Midbrain (tissue), 1 donor: ENCODE measurements at places on chromosomes 5 and 9.

DNA sequence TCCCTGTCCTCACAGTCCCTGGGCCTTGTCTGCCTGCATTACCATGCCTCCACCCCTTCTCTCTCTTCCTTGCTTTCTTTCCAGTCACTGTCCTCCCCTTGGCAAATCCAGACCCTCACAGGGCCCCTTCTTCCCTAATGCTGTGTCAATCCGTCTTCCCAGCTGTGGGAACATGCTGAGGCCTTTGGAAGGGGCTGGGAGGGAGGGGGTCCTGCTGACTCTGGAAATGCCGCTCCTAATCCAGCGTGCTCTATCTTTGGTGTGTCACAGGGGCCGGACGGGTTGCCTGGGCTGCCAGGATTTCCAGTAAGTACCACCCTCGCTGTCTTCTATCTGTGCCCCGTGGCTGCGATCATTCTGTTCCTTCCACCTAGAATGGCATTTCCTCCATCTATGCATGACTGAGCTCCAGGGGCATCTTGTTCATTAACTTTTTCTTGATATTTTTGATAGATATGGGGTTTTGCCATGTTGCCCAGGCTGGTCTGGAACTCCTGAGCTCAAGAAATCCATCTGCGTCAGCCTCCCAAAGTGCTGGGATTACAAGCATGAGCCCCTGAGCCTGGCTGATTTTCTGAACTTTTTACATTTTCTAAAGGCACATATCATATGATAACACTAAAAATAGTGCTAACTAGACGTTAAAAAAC, 64.5 kb upstream of the TGFBR1 start:
- DNase-seq: no peak

GRCh38 chr5:131389096-131389868, 125.4 kb downstream of the CDC42SE2 start:
- DNase-seq: no peak

DNA sequence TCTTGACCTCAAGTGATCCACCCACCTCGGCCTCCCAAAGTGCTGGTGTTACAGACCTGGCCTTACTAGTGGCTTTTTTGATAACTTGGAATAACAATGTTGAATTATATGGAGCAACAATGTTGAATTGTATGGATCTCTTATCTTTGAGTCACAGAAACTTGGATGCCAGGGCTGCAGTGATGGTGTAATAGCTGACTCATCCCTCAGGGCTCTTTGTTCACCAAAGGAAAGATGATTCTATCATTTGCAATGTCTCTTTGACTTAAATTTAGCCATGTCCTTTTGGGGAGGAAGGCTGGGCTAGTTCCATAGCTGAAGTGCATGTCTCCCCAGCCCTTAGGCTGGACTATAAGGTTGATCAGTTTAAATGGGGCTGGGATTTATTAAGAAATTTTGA, 172.3 kb downstream of the PDZD2 start:
- no peak for DNase-seq

DNA sequence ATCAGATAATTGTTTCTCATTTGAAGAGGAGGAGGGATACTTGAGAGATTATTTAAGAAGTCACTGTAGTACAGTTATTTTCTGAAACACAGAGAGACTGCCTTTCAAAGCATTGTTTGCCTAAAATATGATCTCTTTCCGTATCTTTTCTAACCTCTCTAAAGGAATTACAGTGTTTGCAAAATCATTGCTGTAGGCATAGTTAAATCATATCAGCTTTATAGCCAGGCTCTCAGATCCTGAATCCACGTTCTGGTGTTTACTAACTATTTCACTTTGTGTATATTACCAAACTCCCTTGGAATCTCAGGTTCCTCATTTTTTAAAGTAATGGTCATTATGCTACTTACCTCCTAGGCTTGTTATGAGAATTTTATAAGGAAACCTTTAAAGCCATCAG, 1151.6 kb upstream of the CDH9 start:
- DNase-seq: no peak

DNA sequence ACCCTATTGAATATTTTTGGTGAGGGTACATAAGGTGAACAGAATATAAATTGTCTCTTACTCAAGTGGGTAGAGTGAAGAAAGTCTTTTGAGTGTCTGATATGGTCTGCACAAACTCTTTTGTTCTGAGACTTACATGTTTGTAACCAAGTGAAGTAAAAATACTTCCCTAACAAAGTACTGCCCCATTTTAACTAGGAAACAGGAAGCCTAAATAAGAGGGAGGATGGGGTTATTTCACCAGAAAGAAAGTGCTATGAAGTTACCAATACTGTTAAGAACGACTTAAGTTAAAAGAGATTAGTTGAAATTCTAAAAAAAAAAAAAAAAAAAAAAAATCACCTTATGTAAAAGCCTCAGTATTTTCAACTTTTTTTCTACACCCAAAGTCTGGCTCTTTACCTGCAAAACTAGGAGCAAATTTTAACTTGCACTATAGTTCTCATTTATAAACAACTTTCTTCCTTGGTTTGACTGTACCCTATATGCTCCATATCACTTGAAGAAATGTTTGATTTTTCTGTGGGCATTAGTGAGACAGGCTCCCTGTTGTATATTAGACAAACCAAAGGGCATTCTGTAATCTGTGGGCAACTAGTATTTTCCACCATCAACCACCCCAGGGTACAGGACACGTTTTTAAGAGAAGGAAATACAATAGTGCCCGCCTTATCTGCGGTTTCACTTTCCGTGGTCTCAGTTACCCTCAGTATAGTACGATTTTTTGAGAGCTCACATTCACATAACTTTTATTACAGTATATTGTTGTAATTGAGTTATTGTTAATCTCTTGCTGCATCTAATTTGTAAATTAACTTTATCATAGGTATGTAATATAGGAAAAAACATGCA, 127.7 kb downstream of the NR3C1 start:
- no peak for DNase-seq

DNA sequence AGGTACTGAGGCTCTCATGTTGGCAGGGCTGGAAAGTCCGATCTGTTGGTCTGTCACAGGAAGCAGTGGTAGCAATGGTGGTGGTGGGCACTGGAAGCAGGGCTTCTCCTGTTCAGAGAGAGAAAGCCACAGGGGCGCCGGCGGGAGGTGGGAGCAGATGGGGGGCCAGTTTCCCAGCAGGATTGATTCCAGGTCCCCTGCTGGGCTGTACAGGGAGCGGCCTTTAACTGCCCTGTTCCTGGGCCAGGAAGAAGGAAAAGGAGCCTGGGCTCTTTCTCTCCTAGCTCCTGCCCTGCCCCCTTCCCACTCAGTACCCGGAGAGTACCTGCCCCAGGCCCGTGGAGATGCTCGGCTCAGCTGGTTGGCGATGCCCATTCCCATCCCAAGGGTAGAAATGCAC, 2.6 kb upstream of the DAB2IP start:
- no peak for DNase-seq

- no peak for DNase-seq
Measured at GRCh38 chr5:74161170-74161569, 479.4 kb downstream of the ENC1 start.

DNA sequence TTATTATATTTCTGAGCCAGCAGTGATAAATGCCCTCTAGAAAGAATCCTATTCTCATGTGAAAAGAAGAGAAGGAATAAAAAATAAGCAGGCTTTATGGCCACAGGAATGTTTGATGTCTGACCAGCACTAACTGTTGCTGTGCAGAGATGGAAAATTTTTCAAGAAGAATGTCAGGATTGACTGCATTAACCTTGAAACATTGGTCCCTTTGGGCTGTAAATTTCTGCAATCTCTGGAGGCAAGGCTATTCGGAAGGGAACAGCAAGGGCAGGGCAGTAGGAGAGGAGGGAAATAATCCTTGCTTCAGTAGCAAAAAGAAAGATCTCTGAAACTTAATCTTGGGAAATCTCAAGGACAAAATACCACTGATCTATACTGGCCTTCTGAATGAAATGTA, 415.2 kb downstream of the DNAH5 start:
- no peak for DNase-seq

- DNase-seq: no peak
Measured at GRCh38 chr5:80215523-80215922, 40.3 kb downstream of the SERINC5 start.

DNA sequence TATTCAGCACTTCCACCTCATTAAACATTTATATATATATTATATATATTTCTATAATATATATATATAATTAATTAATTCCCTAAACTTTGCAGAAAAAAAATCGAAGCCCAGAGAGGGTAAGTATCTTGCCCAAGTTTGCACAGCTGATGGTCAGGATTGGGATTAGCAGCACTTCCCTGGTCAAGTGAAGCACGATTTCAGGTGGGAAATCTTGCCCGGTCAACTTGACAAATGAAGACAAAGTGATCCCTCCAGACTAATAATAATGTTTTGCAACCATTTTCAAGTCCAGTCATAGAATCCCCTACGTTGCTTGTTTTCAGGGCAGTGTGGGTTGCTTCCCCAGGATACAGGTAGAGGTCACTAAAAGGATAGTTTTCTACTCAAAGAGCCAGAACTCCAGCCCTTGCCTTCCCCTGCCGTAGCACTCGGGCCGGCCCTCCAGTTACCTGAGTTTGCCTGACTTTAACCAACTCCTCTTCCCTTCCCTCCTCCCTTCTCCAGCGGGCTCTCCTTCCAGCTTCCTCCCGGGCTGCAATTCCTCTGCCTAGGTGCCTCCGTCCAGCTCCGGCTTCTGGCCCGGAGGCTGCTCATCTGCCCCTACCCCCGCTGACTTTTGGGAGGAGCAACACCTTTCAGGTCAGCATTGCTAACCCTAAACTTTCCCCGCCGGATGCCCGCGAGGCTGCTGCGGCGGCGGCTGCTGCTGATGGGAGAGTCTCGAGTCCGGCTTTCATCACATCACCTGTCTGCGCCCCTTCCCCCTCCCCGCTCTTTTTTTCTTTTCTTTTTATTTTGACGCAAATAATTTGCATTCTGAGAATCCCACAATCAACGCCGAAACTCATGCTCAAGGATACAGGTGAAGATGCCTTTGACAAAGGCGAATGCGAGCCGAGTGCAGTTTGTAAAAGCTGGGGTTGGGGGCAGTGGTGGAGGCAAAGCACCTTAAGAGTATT, 930 bp downstream of the PRLR start:
- DNase-seq: no peak

DNA sequence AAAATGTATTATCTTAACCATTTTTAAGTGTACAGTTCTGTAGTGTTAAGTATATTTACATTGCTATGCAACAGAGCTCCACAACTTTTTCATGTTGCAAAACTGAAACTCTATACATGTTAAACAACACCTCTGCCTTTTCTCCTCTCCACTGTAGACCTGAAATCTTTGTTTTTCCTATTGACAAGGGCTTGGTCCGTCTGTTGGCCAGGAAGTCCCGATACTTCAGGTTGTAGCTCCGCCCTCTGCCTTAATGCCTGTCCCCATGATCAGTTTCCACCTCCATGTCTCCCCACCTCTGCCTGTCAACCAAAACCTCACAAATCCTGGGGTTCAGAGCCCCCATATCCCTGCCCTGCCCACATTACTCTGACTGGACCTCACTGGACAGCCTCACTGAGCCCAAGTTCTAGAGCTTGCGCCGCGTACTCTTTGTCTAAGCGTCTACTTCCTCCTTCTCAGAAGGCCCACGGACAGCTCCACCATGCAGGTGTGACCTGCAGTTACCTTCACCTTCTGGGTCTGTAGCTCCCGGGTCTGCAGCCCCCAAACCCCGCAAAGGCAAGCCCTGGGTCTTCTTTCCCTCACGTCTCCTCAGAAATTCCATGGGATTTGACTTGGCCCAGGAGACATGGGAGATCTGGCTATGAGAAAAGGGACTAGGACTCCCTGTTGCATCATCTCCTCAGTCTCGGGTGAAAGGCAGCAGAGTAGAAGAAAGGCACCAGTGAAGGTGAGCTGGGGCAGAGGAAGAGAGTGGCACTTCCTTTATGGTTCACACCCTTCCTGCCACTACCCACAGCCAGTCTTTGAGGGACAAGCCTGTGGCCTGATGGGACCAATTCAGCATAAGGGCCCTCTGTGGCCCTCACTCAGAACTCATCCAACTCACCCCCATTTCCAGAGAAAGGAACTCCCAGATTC, 8.0 kb downstream of the GLIPR2 start:
- DNase-seq: no peak

DNA sequence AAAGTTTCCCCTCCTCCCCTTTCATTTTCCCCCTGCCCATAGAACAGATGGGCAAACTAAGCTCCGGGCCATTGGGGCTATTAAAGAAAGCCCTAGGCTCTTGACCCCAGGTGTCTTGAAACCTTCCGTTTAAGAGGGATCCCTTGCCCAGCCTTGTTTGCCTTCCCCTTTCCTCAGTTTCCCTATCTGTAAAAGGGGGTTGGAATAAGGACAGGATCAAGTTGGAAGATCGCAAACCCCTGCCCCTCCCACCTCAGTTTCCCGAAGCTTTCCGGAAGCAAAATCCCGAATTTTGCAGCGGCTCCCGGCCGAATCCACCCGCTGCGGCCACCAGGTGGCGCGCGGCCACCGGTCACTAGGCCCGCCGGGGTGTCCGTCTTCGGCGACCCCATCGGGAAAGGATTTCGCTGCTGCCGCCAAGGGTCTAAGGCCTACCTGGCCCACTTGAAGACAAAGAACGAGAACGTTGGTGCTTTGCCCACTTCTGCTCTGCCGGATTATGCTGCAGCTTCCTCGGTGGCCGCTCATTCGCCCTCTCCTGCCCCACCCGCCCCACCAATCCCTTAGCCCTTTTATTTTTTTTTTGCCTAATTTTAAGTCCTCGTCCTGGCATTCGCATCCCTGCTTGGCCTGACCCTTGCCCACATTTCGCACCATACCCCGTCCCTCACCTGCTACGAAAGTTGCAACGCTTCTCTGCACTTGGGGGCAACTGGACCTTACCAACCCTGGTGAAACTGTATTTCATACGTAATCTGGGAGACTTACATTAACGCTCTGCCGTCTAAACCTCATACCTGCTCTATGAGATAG, 962 bp upstream of the NR6A1 start:
- peak; percentile 53 for DNase-seq

GRCh38 chr5:155983954-155984353, 343.0 kb upstream of the SGCD start:
- no peak for DNase-seq

DNA sequence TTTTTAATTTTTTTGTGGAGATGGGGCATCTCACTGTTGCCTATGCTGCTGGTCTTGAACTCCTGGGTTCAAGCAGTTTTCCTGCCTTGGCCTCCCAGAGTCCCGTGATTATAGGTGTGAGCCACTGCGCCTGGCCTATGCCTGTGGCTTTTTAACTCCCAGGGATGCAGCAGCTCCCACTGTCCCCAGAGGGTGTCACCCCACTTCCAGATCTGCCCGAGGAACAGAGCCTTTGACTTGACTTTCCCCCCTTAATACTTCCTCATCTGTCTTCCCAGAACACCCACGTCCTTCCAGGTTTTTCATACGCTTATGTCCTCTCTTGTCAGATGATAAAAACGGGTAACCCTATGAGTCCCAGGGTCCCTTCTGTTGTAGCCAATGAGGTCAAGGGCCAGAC, 7.6 kb upstream of the PRRC2B start:
- DNase-seq: no peak

DNA sequence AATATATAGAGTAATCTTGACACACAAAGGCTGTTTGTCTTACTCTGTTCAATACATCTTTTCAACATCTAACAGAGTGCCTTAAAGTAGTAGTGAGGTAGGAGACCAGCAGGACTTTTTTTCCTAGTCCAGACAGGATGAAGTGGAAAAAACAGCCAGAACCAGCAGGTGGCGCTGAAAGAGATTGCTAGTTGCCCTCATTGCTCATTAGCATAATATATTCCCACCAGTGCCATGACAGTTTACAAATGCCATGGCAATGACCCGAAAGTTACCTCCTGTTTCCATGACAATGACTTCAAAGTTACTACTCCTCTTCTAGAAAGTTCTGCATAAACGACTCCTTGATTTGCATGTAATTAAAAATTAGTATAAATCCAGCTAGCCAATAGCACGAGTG, 387.4 kb downstream of the ACTL7B start:
- DNase-seq: no peak

- DNase-seq: no peak
Measured at GRCh38 chr9:127451858-127452656, 747 bp downstream of the LRSAM1 start.

- DNase-seq: no peak
Measured at GRCh38 chr5:135163964-135164363, 129.9 kb upstream of the PITX1 start.
